ENCODE measurements at places on chromosomes 12 and 14.

DNA sequence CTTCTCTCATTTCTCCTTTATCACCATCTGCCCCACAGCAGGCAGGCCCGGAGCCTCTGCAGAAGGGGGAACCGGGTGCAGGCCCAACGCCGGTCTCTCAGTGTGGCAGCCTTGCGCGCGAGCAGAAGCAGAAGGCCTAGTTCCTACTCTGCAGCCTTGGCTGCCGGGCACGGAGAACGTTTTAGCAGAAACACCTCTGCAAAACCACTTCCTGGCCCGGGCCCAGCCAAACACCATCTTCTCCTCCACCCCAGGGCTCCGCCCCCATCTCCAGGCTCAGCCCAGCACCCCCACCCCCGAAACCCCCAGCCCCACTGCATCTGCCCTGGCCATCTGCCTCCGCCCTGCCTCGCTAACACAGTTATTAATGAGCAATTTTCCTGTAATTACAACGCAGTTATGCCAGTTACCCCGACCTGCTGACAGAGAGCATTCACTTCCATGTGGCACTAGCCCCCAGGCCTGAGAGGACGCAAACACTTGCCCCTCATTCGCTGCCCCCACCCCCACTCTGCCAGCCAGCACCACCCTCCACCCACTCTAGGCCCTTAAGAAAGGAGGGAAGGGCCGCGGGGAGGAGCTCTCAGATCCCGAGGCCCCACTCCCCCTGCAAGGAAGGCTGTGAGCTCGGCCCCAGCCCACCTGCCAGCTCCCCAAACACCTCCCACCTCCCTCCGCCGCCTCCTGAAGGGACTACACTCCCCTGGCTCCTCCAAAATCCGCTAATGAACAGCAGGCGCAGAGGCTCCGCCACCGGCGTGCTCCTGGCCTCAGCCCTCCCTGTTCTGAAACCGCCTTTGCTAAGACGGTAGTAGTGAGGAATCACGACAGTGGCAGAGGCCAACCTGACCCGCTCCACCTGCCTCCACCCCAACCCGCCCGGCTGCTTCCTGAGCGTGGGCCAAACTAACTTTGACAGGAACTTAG, 44.7 kb upstream of the FBRSL1 start:
- no peak for DNase-seq

DNA sequence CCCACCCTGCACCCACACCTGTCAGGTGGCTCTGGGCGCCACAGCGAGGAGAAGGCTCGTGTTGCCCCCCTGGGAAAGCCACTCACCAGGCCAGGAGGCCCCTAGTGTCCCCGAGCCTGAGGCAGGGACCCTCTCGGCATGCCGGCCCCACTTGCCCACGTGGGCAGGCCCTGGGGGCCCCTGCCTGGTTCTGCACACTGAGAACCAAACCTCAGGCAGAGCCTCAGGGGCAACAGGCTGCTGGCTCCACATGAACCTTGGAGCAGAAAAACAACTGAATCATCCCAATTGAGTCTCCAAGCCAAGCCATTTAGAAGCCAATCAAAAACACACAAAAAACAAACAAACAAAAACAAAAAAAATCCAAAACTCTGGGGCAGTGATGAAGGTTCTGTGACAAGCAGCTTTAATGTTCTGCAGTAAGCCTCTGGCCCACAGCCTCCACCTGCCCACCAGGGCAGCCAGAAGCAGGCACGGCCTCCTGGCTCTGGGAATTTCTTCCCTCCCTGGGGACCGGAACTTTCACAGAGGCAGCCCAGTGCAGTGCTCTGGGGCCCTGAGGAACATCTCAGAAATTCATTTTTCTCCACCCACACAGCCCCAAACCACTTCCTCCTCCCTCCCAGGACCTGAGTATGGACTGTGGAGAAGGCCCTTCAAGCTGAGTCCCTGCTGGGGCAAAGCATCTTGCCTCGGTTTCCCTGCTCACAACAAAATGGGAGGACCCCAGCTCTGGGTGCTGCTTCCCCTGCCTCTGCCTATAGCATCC, 90.2 kb downstream of the CHGA start:
- DNase-seq: no peak

DNA sequence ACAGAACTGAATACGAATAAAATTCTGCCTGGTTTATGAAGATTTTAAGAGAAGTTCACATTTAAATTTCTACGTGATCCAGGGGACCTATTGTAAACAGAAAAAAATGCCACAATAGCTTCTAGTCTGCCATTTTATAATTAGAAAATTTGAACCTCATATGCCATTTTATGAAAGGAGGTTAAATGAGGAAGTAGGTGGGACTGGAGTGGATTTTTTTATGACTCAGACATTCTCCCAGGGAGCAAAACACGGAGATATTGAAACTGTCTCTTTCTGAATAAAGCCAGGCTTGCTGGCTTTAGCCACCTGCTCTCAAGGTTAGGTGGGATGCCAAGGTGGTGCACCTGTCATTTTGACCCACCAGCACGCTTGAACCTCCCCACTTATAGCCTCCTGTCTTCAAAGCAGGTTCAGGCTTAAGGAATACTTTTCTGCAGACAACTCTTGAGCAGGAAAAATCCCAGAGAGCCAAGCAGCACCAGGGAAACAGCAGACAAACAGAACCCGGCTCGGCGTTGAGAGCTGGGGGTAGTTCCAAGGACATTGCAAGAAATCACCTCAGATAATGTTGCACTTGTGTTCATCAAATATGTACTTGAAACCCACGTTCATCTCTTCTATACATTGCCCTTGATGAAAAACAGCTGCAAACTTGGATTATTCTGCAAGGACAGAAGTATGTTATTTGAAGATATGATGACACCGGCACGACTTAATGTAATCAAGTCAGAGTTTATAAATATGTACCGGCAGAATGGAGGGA, 203.7 kb downstream of the PPM1H start:
- no peak for DNase-seq

DNA sequence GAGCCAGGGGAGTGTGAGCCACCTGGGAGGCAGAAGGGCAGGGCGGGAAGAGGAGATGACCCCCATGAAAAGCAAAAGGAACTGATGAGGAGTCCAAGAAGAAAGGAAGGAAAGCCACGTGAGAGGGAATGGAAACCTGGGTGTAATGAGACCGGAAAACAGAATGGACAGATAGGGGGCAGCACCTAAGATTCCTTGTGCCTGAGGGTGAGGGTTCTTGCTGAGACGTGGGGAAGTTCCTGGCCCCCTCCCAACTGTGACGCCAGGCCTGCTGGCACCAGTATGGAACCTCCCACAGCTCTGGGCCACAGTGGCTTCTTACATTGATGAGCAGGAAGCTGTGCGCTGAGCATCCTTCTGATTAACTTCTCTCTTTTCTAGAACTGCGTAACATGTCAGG, 30.8 kb downstream of the TTC7B start:
- DNase-seq: no peak

DNA sequence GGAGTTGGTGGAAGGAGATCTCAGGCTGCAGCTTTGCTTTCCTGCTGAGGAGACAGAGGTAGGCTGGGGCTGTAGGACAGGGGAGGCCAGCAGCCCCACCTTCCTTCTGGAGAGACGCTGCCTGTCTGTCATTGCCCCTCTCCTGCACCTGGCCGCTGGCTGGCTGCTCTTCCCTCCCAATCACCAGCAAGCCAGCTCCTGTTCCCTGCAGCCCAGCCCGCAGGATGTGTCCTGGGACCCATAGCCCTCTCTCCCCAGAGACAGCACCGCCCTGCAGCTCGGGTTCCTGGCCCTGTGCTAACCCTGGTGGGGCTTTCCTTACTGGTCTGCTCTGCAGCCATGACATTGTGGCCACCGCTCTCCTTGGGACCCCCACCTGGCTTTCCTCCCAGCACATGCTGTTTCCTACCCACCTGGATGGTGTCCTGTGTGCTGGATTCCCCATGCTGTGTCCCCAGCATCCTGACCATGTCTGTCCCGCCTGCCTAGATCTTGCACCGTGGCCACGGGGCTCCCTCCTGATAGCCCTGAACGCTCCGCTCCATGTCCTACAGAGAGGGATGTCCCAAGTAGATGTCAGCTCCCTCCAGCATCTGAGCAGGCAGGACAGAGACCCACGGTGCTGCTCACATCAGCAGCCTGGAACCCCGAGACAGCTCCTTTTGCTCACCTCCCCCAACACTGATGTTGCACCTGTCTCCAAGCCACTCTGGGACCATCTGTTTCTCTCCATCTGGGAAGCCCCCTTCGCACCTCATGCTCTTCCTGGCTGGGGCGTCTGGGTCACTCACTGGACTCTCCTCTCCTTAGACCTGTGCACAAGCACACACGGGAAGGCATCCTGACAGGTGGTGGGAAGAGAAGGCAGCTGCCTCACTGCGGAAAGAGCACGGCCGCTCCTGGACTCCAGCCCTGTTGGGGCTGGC, 1.1 kb upstream of the MTA1 start:
- DNase-seq: no peak

DNA sequence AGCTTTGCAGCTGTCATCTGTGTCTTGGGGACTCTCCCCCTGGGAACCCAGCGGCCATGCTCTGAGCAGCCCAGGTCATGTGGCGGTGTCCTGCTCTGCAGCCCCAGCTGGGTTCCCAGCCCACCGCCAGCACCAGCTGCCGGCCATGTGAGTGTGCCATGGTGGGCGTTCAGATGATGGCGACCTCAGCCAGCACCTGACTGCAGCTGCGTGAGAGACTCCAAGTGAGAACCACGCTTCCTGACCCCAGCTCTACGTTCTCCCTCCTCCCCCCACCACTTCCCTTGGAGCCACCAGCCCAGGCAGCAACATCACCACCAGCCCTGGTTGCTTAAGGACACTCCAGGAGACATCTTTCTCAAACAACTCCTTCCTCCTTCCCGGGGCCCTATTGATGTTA, 68.8 kb downstream of the SLC24A4 start:
- DNase-seq: no peak

GRCh38 chr12:89135976-89136634, 216.2 kb downstream of the DUSP6 start:
- DNase-seq: no peak

DNA sequence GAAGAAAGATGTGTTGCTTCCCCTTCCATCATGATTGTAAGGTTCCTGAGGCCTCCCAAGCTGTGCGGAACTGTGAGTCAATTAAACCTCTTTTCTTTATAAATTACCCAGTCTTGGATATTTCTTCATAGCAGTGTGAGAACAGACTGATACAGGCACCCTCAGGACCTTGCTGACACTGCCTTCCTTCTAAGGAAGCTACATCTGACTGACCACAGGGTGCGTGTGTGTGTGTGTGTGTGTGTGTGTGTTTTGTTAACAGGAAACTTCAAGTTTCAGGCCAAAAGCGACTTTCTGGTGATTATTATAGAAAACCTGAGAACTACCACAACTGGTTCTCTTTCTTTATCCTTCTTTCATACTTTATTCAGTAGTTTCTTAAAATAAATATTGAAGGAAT, 149.0 kb downstream of the CAPZA3 start:
- no peak for DNase-seq

DNA sequence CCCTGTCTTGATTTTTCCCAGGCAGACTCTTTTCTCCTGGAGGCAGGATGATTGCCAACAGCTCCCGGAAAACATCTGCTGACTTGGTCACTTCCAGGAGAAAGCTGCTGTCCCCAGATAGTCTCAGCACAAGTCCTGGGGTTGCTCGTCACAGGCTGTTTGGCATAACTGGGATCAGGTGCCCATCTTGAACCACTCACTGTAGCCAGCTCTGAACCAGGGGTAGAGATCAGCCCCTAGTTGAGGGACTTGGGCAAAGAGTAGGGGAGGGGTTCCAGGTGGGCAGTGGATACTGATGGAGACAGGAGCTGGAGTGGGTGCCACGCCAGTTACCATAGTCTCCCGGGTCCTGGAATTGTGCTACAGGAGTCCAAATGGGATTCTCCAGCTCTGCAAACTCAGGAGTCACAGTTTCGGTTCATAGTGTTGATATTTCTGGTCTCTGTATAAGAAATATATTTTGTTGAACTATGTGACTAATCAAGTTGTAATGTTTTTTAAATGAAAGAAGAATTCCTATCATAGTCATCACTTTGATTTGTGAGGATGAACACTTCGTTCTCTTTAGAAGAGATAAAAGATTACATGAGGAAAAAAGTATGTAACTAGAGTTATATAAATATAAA, 1154.5 kb downstream of the AACS start:
- no peak for DNase-seq

- no peak for DNase-seq
Measured at GRCh38 chr12:69886715-69887114, 61.7 kb downstream of the MYRFL start.

DNA sequence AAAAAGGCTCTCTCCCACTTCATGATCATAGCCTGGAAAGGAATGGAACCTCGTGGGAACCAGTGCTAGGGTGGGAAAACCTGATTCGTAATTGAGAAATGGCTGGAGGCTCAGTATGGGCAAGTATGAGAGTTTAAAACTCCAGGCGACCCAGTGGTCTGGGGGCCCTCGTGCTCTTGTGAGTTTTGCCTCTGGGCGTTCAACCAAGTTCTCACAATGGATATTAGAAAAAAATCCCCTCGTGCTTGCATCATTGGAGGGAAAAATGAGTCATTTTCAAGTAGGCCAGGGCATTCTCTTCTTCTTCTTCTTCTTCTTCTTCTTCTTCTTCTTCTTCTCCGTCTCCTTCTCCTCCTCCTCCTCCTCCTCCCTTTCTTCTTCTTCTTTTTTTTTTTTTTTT, 39.0 kb downstream of the GPR68 start:
- DNase-seq: no peak

DNA sequence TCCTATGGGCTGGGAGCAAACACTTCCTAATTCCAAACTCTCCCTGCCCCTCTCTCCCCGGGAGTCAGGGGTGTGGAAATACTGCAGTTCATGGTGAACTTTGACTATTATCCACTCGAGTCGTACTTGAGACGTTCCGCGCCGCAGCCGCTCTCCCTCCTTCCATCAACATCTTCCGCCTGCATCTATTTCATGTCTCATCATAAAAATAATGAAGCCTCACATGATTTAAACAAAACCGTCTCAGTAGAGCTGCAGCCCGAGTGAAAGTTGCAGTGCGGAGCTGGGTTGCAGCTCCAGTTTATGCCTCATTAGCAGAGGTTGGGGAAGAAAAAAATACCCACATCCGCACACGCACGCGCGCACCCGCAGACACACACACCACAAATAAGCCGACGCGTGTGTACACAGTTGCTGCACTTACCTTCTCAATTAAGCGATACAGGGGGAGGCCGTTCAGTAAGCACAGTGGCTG, 283 bp downstream of the LMO3 start:
- DNase-seq: no peak

GRCh38 chr14:92982956-92983355, 60.0 kb downstream of the CHGA start:
- DNase-seq: no peak

DNA sequence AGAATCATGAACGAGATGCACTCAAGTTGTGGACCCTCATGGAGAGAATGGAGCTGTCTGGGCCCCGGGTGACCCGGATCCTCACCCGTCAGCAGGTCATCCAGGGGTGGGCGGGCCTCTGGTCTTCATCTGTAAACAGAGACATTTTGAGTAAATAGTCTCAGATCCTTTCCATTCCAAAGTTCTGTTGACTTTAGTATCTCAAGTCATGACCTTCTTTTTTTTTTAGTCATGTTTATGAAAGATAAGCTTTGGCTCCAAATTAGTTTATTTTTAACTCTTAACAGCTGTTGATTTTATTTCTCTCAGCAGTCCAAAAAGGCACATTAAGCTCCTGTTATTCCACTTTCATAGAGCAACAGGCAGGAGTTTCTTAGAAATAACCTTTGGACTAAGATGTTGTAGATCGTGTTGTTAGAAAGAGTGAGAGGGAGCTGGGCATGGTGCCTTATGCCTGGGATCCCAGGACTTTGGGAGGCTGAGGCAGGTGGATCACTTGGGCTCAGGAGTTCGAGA, 48.9 kb upstream of the AMN start:
- no peak for DNase-seq

Measured in GOT3 (cell line).